ENCODE measurements at places on chromosomes 12 and 14.

DNA sequence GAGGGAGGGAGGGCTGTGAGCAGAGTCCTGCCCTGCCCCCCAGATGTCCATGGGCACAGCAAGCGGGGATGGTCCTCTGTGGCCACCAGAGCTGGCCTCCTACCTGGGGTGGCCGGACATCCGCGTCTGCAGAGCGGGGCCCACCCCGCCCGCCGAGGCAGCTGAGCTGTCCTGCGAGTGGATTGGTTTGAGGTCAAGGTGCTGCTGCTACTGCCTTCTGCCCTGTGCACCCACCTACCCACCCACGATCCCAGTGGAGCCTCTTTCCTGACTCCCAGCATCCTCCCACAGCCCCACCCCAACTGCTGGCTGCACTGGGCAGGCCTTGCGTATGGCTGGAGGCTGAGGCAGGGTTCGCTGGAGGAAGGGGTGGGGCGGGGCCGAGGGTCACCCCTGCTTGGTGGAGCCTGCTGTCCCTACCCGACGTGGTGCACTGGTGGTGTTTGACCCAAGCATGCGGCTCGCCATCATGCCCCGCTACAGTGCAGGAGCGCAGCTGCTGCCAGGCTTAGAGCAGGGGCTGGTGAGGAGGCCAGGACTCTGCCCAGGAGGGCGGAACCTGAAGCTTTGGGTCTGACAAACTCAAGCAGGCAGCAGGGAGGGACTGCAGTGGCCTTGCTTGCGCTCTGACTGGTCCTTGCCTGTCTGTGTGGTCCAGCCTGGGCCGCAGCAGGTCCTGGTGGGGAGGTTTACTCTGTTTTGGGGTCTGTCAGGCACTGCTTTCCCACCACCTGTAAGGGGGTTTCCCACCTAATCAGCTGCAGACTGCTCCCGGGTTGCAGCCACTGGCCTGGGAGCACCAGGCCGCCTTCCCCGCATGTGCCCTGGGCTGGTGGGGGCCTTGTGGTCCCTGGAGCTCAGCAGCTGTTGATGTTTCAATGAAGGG is 23.7 kb downstream of the CEP170B start:
- DNase-seq = no peak

DNA sequence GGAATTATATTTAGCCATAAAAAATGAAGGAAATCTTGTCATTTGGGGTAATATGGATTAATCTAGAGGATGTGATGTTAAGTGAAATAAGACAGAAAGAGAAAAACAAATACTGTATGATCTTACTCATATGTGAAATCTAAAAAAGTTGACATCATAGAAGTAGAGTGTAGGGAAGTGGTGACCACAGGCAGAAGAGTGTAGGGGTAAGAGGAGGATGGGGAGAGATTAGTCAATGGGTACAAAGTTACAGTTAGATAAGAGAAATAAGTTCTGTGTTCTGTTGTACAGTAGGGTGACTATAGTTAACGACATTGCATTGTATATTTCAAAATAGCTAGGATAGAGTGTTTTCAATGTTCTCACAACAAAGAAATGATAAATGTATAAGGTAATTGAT is 87.0 kb downstream of the TSHR start:
- no peak for DNase-seq

- no peak for DNase-seq
These were observed 21.9 kb upstream of the MAP1LC3B2 start for GRCh38 chr12:116537101-116537904.

- no peak for DNase-seq
These were observed 23.7 kb downstream of the RTL1 start for GRCh38 chr14:100879782-100880181.

GRCh38 chr12:41619705-41620104 is 431.6 kb downstream of the PDZRN4 start:
- DNase-seq = no peak

DNA sequence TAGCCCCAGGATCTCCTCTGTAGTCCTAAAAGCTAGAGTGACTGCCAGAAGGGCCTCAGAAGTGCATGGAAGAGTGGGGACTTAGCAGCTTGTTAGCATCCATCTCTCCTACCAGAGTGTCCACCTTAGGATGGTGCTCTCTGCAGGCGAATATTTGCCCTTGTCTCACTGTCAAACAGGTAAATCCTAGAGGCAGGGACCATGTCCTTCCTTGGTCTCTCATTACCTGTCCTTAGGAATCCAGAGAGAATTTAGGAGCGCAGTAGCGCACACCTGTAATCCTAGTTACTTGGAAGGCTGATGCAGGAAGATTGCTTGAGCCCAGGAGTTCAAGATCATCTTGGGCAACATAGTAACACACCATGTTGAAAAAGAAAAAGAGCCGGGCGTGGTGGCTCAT is 21.4 kb downstream of the AGAP2 start:
- no peak for DNase-seq

- DNase-seq = no peak
These were observed 3.3 kb downstream of the ZCRB1 start for GRCh38 chr12:42322567-42322966.

DNA sequence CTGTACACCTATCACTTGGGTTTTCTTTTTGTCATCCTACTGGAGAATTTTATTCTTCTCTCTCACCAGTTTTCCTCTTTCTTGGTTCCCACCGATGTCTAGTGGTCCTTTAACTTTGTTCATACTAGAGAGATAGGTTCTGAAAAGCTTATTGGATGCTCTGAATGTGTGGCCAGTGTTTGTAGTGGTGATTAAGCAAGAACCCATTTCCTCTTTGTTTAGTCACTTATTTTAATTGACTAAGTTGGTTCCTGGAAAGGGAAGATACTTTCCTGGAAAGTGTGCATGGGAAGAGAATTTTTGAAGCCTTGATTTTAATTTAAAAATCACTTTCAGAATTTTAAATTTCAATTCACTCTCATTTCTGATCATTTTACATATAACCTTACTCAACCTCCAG is 127.2 kb downstream of the OTOGL start:
- peak; percentile 62 for DNase-seq

- DNase-seq = peak; percentile 76
These were observed 6.5 kb downstream of the ZBTB1 start for GRCh38 chr14:64510825-64511671.

GRCh38 chr14:31788340-31788739 is 227.1 kb downstream of the NUBPL start:
- DNase-seq = no peak

GRCh38 chr14:38900887-38901286 is 202.1 kb downstream of the SEC23A start:
- no peak for DNase-seq

GRCh38 chr14:92122761-92123160 is 992 bp downstream of the CPSF2 start:
- DNase-seq = no peak

DNA sequence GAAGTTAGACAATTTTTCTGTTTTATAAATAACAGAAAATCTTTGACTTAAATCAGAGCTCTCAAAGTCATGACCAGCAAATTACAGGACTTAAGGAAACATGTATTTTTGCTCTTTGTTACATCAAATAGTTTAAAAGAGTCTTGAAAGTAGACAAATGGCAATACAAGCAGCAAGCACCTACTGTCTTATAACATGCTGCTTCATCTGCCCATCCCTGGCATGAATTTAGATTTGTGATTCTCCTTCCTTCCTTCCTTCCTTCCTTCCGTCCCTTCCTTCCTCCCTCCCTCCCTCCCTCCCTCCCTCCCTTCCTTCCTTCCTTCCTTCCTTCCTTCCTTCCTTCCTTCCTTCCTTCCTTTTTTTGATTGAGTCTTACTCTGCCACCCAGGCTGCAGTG is 715.6 kb upstream of the FLRT2 start:
- no peak for DNase-seq

GRCh38 chr14:36510874-36511273 is 9.2 kb downstream of the NKX2-1 start:
- no peak for DNase-seq

- no peak for DNase-seq
These were observed 108.5 kb upstream of the SOX5 start for GRCh38 chr12:24057920-24058476.

DNA sequence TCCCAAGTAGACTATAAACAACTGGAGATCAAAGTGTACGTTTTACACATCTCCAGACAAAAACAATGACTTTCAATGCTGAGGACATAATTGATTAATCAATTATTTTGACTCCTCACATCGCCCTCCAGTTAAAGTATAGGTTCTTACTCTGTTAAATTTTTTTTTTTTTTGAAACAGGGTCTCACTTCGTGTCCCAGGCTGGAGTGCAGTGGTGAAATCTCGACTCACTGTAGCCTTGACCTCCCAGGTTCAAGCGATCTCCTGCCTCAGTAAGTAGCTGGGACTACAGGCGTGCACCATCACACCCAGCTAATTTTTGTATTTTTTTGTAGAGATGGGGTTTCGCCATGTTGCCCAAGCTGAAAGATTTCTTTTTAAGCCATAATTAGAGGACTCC is 938 bp upstream of the CCNB1IP1 start:
- DNase-seq = no peak

- DNase-seq = peak; percentile 82
These were observed 32.4 kb downstream of the AK7 start for GRCh38 chr14:96424109-96424989.

DNA sequence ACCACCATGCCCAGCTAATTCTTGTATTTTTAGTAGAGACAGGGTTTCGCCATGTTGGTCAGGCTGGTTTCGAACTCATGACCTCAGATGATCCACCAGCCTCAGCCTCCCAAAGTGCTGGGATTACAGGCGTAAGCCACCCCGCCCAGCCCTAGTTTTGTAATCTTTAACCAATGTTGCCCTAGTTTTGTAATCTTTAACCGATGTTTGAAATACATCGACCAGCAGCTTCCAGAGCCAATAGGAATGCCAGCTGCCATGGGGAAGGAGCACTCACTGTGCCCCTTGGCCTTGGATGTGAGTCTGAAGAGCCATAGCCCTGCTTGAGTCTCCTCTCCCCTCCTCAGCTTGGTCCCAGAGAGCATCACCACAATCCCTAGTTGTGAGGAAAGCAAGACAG is 209.3 kb upstream of the RGS6 start:
- no peak for DNase-seq

DNA sequence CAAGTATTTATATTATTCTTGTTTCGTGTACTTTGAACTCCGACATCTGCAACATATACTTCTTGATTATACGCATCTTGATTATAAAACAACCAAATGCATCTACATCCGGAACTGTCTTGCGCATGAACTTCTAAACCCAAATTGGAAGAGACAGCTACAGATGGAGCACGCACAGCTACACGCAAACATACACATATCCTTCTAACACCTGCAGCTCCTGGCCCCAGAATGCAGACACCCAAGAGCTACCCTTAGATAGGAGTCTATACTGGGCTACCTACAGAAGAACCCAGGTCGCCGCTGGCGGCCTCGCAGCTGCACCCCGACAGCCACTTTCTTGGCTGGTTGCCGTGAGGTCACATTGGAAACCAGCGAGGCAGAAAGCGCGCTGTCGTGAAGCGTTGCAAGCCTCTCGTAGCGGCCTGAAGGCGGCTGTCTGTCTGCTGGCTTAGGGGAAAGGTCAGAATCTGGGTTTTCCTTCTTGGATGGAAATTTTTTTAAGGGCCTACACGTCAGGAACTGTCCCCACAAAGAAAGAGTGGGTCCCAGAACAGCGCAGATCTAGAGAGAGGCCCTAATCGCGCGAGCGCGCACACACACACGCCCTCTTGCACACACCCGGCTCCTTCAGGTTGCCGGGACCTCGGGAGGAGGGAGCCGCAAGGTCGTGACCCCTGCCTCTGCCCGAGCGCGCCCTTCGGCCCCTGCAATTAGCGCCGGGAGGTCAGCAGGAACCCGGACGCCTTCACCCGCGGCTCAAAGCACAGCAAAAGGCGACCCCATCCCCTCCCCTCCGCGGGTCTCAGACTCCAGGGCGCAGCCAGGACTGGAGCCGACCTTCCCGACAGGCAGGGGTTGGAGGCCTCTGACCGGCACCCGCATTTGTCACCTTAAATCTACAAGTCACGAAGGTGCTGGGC is 17.0 kb downstream of the TBX3 start:
- DNase-seq = no peak

GRCh38 chr12:11431486-11431885 is 36.1 kb upstream of the PRB2 start:
- no peak for DNase-seq

GRCh38 chr12:57618966-57619433 is 7.8 kb downstream of the ARHGEF25 start:
- DNase-seq = no peak

DNA sequence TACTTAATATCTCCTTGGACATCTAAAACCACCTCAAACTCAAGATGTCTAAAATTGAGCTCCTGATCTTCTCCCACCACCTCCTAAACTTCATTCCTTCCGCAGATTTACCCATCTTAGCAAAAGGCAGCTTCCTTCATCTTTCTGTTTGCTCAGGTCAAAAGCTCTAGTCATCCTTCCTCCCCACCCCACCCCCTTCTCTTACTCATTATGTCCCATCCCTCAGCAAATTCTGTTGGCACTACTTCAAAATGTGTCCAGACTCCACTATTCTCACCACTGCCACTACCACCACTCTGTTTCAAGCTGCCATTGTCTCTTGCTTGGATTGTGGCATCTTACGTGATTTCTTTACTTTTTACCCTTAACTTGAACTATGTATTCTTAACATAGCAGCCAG is 59.2 kb upstream of the ZDHHC17 start:
- peak; percentile 18 for DNase-seq

GRCh38 chr12:113683574-113683973 is 211.9 kb upstream of the LHX5 start:
- no peak for DNase-seq

GRCh38 chr12:100141998-100142850 is 450 bp downstream of the BLTP3B start:
- DNase-seq = no peak

GRCh38 chr12:94872971-94873733 is 130.3 kb downstream of the NDUFA12 start:
- no peak for DNase-seq

- no peak for DNase-seq
These were observed 543.1 kb downstream of the LRFN5 start for GRCh38 chr14:42149609-42150261.

GRCh38 chr14:43165651-43166050 is 1341.4 kb downstream of the FSCB start:
- DNase-seq = no peak

DNA sequence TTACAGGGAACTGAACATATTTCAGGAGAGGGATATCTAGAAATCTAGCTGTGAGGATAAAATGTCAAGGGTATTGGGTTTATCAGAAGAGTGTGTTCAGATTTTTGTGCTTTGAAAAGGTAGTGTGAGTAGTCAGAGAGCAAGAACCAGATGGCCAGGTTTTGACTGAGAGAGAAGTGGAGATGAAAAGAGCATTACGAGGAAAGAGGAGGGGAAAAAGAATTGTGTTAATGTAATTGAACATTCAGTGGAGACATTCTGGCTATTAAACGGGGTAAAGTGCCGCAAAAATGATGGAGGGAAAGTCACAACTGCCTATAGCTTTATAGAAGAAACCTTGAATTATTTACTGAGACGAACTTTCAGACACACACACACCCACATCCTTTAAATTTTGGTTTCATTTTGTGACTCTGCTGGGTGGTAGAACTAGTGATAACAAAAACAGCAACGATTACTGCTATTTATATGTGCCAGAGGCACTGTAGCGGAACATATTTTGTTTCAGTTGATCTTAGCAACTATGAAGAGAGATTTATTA is 213.6 kb downstream of the ERC1 start:
- DNase-seq = peak; percentile 24

DNA sequence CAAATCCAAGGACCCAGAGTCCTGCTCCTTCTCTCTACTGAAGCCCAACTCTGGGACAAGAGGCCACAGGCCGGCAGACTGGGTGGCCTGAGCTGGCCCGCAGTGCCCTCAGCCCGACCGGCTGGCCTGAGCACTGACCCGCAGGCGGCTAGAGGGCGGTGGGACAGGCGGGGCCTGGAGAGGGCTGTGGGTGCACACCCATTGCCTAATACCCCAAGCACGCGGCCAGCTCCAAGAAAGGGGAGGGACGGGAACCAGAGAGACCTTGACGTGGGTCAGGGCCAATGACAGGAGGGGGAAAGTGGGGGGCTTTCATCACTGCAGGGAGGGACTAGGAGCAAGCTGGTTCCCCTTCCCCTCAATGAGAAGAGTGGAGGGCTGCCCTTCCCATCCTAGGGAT is 2.0 kb upstream of the WNT10B start:
- DNase-seq = peak; percentile 32

All from fibroblast of mammary gland (primary cell).